Nephron progenitor cell (in vitro differentiated cells): ENCODE measurements at places on chromosomes 2 and 18.

DNA sequence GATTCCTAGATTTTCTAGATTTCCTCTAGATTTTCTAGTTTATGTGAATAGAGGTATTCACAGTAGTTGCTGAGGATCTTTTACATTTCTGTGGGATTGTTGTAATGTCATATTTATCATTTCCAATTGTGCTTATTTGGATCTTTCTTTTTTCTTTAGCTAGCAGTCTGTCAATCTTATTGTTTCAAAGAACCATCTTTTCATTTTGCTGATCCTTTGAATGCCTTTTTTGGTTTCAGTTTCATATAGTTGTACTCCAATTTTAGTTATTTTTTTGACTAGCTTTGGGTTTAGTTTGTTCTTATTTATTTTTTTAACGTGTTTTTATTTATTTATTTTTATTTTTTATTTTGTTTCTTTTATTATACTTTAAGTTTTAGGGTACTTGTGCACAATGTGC, 24.5 kb downstream of the CLIP4 start:
- no peak for DNase-seq

DNA sequence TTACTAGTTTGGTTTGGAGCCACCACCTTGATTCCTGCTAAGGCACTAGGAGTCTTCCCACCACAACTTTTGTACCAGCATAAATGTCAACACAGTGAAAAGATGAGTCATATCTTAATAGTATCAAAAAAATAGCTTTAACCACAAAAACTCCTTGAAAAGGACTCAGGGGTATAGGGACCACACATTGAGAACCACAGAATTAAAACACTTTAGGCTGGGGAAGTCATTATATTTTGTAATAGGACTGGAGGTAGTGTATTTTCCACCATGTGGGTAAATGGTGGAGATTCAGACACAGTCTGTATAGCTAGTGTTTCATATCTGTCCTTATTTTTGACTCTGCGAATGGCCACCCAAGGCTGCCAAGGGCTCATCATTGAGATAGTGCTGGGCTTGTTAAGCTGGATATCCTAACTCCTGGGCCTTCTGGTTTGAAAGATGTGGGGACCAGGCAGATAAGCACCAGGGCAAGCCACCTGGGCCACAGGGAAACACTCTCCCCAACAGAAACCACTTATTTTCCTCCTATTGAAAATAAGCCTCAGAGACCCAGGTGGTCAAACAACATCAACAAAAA, 19.1 kb upstream of the FHL2 start:
- no peak for DNase-seq

- no peak for DNase-seq
Observed at GRCh38 chr2:135617501-135618015, 86.3 kb downstream of the R3HDM1 start.

GRCh38 chr2:84999553-84999955, 28.6 kb downstream of the KCMF1 start:
- no peak for DNase-seq

GRCh38 chr2:85779641-85780315, 26.0 kb downstream of the ATOH8 start:
- no peak for DNase-seq

DNA sequence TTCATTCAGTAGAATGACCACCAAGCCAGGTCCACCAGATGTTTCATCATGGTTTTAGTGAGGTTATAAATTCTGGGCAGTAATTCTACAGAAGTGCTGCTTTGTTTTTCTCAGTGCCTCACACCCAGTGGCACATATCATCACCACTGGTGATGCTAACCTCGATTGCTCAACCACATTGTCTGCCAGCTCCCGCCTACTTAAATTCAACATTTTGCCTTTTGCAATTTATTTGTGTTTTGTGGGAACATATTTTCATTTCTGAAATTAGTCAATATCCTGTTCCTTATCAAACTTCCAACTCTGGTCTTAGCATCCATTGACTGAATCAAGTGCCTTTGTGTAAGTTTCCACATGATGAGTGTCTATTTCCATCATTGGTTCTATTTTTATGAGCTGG, 62.3 kb upstream of the TMEM178A start:
- DNase-seq = no peak

- DNase-seq = no peak
Observed at GRCh38 chr2:209191139-209191538, 232.7 kb upstream of the MAP2 start.

- no peak for DNase-seq
Observed at GRCh38 chr2:119541476-119541875, 2.8 kb upstream of the CFAP221 start.

DNA sequence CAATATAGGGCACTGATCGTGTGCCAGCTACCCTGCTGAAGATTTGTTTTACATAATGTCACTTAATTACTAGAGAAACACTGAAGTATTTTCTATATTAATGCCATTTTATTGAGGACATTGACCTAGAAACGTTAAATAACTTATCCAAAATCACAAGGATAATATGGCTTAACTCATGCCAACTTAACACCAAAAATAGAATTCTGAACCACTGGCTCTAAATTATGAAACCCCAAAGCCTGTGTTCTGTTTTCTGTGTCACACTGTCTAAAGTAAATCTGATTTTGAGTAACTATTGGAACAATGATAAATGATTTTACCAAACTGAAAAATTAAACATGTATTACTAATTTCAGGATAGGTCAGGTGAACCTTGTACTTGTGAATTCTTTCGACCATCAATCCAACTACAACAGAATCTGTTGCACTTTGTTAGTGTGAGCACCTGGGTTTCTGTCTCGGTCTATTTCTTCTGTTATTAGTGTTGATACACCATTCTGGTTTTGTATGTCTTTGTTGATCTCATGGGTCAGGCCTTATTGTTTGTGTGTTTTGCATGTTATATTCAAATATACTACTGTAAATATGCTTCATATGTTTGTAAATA, 48.2 kb upstream of the CCDC141 start:
- no peak for DNase-seq

GRCh38 chr18:38790303-38790702, 1224.7 kb upstream of the CELF4 start:
- no peak for DNase-seq

DNA sequence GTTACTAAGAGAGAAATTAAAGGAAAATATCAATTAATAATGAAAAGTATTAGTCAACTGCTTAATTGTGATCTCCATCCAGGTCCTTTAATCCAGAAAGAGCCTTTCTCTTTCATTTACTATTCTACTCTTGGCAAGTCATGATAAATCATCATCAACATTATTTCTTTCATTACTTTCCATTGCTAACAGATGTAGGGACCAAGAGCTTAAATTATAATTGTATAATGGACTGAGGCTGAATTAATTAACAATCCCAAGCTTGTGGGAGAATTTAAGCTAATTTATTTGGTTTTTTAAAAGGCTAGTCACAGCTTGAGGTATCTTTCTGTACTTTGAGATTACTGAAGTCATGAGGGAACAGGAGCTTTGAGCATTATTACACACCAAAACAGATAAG, 223.9 kb downstream of the ERBB4 start:
- DNase-seq = no peak

DNA sequence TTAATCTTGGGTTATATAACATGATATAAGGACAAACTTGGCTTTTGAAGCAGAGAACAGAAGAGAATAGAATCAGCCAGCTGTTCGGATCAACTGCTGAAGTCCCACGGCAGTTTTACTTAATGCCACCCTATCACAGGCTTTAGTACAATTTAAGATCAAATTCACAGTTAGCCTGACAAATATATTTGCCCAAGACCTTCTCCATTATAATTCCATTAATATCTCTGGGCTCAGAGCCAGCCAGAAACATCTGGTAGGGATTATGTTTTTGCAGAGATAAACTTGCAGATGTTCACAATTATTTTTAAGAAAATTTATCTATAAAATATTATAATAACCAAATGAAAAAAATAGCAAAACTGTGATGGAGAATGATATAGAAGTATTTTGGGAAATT, 381.4 kb downstream of the RAD51AP2 start:
- no peak for DNase-seq
